ENCODE measurements at places on chromosomes 5 and 9.

- DNase-seq = no peak
These were observed 63.2 kb upstream of the BRINP1 start for GRCh38 chr9:119432428-119432827.

- DNase-seq = no peak
These were observed 487.2 kb upstream of the KLF4 start for GRCh38 chr9:107976767-107977166.

DNA sequence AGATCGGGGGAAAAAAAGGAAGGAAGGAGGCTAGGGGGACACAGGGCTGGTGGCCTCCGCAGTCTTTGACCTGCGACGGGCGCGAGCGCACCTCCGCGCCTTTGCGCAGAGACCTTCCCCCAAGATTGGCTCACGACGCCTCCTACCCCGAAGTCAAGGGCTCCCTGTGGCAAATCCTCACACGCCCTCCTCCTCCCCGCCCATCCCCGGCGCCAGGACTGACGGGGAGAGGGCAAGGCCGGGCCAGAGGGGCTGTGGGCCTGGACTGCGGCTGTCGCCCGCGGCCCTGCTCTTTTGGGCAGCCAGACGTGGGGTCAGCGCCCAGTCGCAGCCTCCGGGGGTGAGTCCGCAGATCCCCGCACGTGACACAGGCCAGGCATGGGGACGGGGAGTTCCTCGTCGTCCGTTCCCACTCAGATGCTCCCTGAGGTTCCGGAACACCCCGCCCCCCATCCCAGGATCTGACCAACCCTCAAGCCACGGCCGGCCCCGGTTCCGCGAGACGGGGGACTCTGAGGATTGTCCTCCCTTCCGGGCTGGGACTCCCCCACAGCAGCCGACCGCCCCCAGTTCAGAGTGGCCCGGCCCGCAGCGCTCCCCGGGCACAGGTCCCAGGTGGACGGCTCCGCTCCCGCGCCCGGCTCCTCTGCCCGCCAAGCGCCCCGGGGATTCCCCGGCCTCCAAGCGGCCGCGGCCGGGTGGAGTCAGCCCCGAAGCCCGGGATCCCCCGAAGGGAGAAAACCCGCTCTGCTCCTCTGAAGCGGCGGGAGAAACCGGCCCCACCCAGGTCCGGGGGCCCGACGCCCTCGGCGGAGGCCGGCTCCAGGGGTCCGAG, 543 bp upstream of the ANKRD33B start:
- no peak for DNase-seq

- DNase-seq = no peak
These were observed 40.5 kb downstream of the OLFM1 start for GRCh38 chr9:135127718-135128670.

DNA sequence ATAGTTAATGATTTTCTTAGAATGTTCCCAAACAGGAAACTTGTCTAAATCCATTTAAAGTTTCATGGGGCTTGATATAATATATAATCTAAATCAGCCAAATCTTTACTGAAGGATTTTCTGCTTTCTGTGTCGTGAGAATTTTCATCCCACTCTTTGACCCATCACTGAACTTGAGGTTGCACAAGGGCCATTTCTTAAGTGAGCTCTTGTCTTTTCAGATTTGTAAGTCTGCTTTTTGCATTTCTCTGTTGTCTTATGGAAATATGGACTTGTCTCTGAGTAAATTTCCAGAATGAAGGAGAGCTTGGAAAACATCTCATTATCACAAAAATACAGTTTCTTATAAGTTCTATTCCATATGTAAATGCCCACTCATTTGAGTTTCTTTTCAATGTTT, 149.2 kb upstream of the ARRDC3 start:
- no peak for DNase-seq

DNA sequence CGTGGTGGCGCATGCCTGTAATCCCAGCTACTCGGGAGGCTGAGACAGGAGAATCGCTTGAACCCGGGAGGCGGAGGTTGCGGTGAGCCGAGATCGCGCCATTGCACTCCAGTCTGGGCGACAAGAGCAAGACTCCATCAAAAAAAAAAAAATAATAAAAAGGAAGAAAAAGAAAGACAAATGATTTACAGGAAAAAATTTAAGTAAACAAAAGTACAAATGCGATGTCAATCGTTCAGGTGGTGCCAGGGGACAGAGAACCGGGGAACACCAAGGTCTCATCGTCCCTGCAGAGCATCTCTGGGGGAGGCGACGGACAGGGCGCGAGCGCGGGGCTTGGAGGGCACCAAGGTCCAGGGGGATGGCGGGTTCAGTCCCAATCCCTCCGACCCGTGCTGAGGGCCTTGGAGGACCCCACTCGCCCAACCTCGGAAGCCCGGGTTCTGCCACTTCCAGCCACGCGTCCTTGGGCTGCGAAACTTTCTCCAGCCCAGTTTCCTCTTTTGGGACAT, 607 bp upstream of the HNRNPAB start:
- no peak for DNase-seq

DNA sequence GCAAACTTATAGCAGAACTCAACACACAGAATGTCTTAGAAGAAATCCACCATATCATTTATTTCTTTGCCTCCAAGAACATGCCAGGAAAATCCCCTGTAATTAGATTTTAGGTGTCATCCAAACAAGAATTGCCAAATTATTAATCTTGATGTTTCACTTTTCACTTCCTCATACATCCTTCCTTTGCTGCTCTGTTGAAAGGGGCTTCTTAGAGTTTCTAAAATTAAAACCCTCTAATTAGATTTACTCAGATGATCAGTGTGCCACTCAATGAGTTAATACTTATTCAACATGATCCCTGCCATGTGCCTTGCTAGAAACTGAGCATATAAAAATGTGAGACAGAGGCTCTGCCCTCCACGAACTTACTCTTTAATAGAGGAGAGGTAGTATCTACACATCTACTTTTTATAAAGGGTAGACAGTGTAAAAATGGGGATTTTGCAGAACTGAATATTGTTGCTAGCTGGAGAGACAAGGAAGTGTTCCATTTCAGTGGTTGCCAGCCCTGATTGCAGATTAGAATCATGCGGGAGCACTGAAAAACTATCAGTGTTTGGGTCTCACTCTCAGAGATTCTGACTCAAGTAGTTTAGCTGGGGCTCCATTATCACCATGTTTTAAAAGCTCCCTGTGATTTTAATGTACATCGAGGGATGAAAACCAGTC, 498.4 kb downstream of the TLE4 start:
- no peak for DNase-seq

- no peak for DNase-seq
These were observed 20.7 kb upstream of the IL17B start for GRCh38 chr5:149399775-149400174.

GRCh38 chr5:13357929-13358328, 586.6 kb downstream of the DNAH5 start:
- DNase-seq = no peak

GRCh38 chr9:33800886-33801285, 5.5 kb downstream of the PRSS3 start:
- DNase-seq = no peak
